ENCODE measurements at places on chromosomes 6 and 20.

DNA sequence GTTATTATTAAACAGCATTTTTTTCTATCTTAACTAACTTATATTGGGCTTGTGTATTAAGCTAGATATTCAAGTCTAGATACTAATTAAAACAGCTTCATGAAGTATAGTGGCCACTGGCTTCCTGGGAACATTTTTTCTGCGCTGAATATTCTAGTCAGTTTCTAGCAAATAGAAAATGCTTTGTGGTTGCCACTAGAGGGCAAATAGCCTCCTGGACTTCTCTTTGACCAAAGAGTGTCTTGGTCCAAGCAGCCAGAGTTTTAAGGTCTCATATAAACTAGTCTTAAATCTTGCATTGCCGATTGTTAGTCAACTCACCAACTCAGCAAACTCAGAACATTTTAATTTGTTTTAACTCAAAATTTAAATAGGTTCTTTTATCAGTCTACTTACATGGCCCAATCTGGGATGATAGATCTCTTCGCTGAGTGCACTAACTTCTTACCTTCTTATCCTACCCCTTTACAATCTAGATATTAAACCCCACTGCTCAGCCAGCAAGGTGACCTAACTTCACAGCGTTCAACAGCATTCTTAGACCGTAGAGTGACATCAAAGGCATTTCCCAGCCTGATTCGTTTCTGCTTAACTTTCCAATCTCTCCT, 24.6 kb upstream of the ID4 start:
- no peak for DNase-seq

DNA sequence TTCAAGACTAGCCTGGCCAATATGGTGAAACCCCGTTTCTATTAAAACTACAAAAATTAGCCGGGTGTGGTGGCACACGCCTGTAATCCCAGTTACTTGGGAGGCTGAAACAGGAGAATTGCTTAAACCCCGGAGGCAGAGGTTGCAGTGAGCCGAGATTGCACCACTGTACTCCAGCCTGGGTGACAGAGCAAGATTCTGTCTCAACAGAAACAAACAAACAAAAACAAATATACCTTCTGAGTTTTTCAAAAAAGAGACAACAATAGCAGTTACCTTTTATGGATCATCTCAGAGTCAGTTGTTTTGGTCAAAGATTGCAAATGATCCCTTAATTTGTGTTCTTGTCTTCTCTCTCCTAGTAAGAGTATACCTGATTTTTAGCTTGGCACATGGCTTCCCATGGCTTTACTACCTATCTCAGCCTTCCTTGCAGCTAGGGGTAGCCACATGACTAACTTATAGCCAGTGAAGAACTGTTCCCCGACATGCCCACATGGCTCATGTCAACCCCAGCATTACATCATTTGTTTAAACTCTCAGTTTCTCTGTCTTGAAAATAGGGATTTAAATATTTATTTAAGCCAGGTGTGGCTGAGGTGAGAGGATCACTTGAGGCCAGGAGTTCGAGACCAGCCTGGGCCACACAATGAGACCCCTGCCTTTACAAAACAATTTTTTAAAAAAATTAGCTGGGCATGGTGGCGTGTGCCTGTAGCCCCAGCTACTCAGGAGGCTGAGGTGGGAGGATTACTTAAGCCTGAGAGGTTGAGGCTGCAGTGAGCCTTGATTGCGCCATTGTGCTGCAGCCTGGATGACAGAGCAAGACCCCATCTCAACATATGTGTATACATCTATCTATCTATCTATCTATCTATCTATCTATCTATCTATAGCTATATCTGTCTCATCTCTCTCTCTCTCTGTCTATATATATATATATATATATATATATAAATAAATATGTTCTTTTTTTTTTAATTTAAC, 25.0 kb upstream of the SLC9A8 start:
- DNase-seq, result no peak

- DNase-seq, result no peak
These were observed 72.3 kb upstream of the IFNGR1 start for GRCh38 chr6:137291441-137291840.

DNA sequence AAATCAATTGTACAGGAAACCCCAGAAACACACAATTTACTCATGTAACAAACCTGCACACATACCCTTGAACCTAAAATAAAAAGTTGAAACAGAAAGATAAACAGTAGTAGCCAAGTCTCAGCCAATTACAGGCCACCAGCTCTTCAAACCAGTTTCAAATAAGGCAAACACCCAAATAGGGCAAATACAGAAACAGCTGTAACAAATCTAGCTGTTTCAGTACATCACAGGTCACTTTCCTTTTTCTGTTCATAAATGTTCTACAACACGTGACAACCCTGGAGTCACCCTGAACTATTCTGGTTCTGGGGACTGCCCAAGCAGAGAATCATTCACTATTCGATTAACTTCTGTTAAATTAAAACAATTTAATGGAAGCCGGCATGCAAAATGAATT, 329.0 kb downstream of the GJA1 start:
- DNase-seq, result no peak
